ENCODE measurements at places on chromosomes 7 and 10. TPM values are rescaled to one million over a fixed set of nuclear protein-coding genes. Genes with fewer than 3 reads are reported as not detected.

HYCC1 gene
- 38.9 TPM for total RNA-seq

SPDYE1 gene
- total RNA-seq, result 0.13 TPM

CALML5 gene
- not detected for total RNA-seq

PSD gene
- total RNA-seq, result 1.7 TPM

AKR1D1 gene
- not detected for total RNA-seq

PLXDC2 gene
- 22.6 TPM for total RNA-seq

ASB10 gene
- 17.3 TPM for total RNA-seq

NOC3L gene
- total RNA-seq, result 8.9 TPM

ZNF736 gene
- 6.8 TPM for total RNA-seq

GTF2IRD1 gene
- total RNA-seq, result 13.2 TPM

SVIL gene
- total RNA-seq, result 518 TPM

ABCA13 gene
- 0.19 TPM for total RNA-seq

CALML3 gene
- not detected for total RNA-seq

CCDC172 gene
- not detected for total RNA-seq

GJD4 gene
- not detected for total RNA-seq

NUTM2B gene
- 1.3 TPM for total RNA-seq

CACUL1 gene
- total RNA-seq, result 31.6 TPM

TMEM178B gene
- total RNA-seq, result 15.2 TPM

CAMK2B gene
- total RNA-seq, result 149 TPM

NME8 gene
- total RNA-seq, result not detected

HYAL4 gene
- total RNA-seq, result 0.32 TPM

OLAH gene
- not detected for total RNA-seq

SLC13A1 gene
- total RNA-seq, result not detected

RADIL gene
- total RNA-seq, result 2.5 TPM

UFSP1 gene
- total RNA-seq, result 2.1 TPM

ADGRA1 gene
- 0.19 TPM for total RNA-seq

NUTM2E gene
- not detected for total RNA-seq

HOXA1 gene
- 0.19 TPM for total RNA-seq

ABCB4 gene
- total RNA-seq, result 9.8 TPM

LHPP gene
- total RNA-seq, result 13.9 TPM

ZFYVE27 gene
- 19.8 TPM for total RNA-seq

FMC1 gene
- 29.4 TPM for total RNA-seq

GRID1 gene
- 3.0 TPM for total RNA-seq

CALHM3 gene
- not detected for total RNA-seq

DYNC1I1 gene
- total RNA-seq, result 24.3 TPM

UNCX gene
- not detected for total RNA-seq

FGFR2 gene
- 0.19 TPM for total RNA-seq

All from cardiac septum (tissue), 1 donor.